Left ventricle myocardium superior (tissue), 1 donor: ENCODE measurements at places on chromosomes 6 and 20. TPM values are rescaled to one million over a fixed set of nuclear protein-coding genes. Genes with fewer than 3 reads are reported as not detected.

DNA sequence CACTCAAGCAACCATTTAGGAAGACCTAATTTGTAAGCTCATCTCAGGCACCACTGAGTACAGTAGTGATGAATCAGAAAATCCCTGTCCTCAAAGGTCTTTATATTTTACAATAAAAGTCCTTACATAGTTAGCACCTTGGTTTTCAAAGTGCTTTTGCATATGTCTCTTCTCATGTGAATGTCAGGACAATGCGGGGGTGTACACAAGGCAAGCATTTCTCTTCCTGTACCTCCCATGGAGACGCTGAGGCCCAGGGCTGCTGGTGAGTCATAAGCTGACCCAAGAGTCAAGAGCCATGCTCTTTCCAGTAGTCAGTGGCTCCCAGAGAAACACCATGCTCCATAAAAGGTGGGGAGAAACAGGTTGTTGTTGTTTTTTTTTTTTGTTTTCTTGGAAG, 174.0 kb downstream of the GJA10 start:
- DNase-seq, result no peak

DNA sequence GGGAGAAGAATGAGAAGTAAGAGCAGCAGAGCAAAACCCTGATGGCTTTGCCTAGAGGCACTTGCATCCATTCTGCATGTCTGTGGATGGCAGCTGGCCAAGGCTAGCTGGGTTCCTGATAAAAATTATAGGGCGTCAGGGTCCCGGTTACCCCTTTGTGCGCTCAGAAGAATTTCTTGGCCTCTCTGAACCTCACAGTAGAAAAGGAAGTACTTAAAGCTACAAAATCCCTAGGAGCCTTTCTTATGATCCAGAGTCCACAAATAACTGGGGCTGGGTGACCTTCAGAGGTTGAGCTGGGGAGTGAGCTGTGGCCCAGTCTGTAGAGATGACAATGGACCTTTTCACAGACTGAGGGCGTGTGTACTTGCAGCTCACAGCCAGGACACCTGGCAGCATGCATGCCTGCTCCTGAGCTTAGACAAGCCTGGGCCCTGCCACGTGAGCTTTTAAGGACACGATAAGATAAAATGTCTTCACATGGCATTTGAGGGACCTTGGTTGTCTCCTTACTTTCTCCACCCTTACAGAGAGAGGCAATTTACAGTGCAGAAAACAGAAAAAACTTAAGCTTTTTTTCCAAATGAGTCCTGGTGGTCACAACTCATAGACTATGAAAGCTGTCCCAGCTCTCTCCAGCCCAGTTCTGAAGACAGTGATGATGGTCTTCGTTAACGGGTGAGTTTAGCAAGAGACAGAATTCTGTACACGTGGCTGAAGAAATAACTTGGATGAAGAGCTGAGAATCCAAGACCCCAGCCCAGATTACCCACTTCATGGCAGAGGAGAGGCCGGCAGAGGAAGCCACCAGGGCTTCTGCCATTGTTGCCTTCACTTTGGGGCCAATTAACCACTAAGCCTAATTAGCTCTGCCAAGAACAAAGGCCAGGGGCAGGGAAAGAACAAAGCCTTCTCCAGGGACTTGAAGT, 50.3 kb downstream of the FOXA2 start:
- DNase-seq, result no peak

GRCh38 chr20:53434662-53435061, 159.0 kb downstream of the ZNF217 start:
- peak; percentile 35 for DNase-seq

DNA sequence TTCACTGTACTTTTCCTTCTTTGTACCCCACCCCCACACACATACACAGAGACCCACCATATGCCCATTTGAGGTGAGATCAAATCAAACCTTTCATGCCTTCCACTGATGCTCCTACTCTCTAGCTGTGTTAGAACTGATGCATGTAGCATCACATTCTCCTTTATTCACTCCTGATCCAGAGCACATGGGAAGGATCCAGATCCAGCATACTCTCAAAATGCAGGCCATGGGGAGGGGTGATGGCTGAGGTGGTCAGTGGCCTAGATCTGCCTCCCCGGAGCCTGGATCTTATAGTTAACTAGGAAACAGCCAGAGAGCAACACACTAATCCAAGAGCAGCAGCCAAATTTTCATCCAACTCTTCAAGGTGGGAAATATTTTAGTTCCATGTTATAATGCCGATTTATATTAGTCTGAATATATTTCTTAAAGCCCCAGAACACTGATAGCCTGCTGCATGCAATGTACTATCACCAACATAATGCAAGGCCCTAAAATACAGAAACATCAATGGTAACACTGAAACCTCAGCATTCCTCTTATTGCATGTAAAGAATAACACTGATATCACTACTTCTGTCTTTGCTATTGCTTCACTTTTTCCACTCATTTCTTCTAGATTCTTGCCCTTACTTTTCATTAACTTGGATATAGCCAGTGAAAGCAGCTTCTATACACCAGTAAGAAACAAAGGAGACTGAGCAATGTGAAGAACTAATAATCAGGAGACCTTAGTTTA, 126.8 kb upstream of the BEND6 start:
- no peak for DNase-seq

- no peak for DNase-seq
Observed at GRCh38 chr6:1082285-1082935, 229.5 kb upstream of the FOXQ1 start.

GRCh38 chr20:61385731-61386130, 133.7 kb downstream of the CDH4 start:
- DNase-seq, result no peak

- DNase-seq, result no peak
Observed at GRCh38 chr20:53606364-53606985, 12.8 kb upstream of the ZNF217 start.

DNA sequence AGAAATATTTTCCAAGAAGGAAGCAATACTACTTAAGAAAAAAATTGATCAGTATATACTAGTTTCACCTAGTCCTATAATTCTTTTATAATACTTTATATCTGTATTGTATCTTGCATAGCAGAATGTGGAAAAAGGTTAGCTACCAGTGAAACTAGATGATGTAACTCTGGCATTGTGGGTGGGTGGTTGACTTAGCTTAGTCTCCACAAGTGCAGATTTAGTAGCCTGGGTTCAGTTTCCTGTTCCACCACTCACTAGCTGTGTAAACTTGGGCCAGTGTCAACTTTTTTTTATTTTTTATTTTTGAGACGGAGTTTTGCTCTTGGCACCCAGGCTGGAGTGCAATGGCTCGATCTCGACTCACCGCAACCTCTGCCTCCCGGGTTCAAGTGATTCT, 2.0 kb downstream of the MUC21 start:
- no peak for DNase-seq

DNA sequence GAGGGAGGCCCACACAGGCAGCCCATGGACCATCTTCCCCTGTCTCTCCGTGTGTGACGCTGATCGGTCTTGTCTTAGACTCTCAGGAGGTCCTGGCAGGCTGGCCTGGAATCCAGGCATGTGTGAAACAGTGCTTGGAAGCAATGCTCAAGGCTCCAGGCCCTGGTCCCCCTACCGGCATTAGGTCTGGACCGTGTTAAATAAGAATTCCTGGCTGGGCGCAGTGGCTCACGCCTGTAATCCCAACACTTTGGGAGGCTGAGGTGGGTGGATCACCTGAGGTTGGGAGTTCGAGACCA, 13.0 kb downstream of the IP6K3 start:
- DNase-seq, result no peak

DNA sequence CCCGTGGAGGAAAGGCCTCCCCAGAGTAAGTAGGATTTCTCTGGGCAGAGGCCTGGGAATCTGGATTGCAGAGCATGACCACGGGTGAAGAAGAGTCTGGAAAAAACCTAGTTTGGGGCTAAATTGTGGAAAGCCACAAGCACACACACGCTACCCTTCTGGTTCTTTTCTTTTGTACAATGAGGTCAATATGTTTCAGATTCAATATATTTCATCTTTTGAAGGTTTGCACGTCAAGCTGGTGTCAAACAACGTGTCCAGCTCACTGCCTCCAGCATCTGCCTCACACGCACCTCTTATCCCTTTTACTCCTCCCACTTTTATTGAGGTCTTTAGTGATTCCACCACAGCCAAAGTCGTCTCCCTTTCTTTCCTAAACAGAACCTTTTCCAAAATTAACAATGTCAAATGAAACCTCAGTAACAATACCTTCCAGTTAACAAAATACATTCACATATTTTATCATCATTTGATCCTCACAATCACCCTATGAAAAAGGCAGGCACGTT, 773 bp upstream of the EPB41L2 start:
- DNase-seq, result no peak

DNA sequence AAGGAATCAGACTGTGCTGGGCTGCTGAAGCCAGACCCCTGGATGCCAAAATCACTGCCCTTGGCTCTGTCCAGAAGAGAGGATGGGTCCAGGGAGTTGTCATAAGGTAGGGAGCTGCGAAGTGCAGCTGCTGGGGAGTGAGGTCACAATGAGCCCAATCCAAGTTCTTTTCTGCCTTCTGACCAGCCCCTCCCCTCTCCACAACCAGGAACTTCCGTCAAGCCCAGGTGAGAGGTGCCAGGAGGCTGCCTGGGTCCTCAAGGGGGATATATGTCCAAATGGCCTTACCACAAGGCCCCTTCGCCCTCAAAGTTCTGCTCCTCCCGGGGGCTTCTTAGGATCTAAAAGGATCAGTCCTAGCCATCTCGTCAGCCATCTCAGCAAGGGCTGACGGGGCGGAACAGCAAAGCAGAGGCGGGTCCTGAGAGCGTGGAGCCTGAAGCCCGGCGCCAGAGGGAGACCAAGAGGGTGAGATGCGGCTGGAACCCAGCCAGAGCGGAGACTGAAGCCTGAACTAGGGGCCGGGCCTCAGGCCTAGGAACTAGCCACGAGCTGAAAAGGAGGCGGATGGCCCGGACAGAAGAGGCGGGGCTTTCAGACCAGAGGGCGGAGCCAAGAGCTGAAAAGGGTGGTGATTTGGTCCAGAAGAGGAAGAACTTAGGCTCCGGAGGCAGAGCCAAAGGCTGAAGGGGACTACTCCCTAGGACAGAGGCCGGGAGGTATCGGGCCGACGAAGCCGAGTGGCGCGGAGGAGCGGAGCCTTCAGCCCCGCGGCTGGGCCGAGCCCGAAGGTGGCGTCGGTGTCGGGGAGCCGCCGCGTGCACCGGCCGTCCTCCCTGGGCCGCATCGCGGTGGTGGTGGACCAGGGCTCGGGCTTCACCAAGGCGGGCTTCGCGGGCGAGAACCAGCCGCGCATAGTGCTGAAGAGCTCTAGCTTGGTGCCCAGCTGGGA, at the start of gene ACTL10:
TSS of gene ACTL10 (plus strand) at position 651 of the 952 bp plus-strand sequence. CDS start 555 bp downstream, outside the sequence.
- DNase-seq, result peak; percentile 99

- DNase-seq, result no peak
Observed at GRCh38 chr6:124029567-124029966, 225.9 kb downstream of the NKAIN2 start.

- DNase-seq, result no peak
Observed at GRCh38 chr6:79081663-79082062, 3.6 kb upstream of the PHIP start.

GRCh38 chr6:112478036-112478435, 130.9 kb downstream of the RFPL4B start:
- DNase-seq, result no peak

- no peak for DNase-seq
Observed at GRCh38 chr20:62149532-62150309, 6.2 kb downstream of the SS18L1 start.

- DNase-seq, result no peak
Observed at GRCh38 chr6:2108700-2109306, 136.6 kb downstream of the GMDS start.

- no peak for DNase-seq
Observed at GRCh38 chr20:57464642-57465211, 60.2 kb downstream of the CTCFL start.

DNA sequence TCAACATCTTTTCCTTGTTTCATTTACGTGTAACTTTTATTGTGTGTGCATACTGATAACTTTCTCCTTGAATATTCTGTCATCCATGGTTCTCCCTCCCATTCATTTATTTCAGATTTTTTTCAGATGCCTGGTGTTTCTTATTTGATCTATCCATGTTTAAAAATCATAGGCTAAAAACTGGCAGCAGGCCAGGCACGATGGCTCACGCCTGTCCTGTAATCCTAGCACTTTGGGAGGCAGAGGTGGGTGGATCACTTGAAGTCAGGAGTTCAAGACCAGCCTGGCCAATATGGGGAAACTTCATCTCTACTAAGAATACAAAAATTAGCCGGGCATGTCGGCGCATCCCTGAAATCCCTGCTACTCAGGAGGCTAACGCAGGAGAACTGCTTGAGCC, 31.1 kb downstream of the ABT1 start:
- no peak for DNase-seq

- DNase-seq, result no peak
Observed at GRCh38 chr6:41523915-41524633, 22.1 kb upstream of the FOXP4 start.

- DNase-seq, result no peak
Observed at GRCh38 chr6:1993042-1993441, 252.4 kb downstream of the GMDS start.

GRCh38 chr6:7674291-7674690, 51.6 kb upstream of the BMP6 start:
- no peak for DNase-seq

DNA sequence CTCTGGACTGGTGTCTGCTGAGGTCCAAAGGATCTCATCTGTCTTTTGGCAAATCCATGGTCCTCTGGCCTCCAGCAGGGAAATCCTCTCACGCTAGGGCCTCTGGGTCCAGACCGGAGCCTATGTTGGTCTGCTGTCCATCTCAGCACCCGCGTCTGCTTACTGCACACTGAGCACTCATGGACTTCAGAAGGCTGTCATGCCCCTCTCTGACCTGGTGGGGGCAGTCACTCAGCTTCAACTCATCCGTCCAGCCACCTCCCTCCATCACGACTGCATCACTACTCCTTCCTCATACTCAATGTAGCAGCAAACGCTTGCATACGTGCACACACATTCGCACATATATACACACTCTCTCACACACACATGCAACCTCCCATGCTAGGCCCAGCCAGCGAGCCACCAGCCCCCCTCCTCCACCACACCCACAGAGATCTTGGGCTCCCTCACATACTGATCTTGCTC, 33.3 kb downstream of the GABRR2 start:
- DNase-seq, result no peak

- DNase-seq, result peak; percentile 61
Observed at GRCh38 chr6:29887330-29887818, 55.0 kb upstream of the HLA-A start.

GRCh38 chr20:43404878-43405277, 52.8 kb upstream of the SRSF6 start:
- no peak for DNase-seq

DNA sequence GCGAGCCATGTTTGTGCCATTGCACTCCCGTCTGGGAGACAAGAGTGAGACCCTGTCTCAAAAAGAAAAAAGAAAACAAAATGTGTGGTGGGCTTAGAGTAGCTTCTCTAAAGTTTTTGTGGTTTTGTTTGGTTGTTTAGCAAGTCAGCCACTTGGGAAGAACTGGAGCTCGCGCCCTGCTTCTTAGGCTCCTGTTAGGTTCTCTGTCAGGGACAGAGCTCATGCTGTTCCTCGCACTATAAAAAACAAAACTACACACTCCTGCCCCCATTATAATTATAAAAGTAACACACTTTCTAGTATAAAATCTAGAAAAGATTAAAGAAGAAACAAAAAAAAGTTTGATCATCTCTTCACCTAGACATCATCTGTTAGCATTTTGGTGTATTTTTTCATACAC, 33.0 kb downstream of the GMPR start:
- DNase-seq, result no peak

Gene C20orf204
- total RNA-seq, result 0.35 TPM

Gene NKX2-4
- not detected for total RNA-seq

Gene CYP39A1
- 5.9 TPM for total RNA-seq

Gene PTPRK
- total RNA-seq, result 43.0 TPM

Gene ERVFRD-1
- total RNA-seq, result 0.12 TPM

Gene TRAPPC3L
- total RNA-seq, result 0.40 TPM

Gene GPSM3
- 5.9 TPM for total RNA-seq

Gene BANF2
- total RNA-seq, result not detected

Gene COL21A1
- total RNA-seq, result 23.2 TPM

Gene CNBD2
- total RNA-seq, result 2.6 TPM

Gene SNAP25
- total RNA-seq, result 0.67 TPM

Gene C6orf47
- total RNA-seq, result 18.6 TPM
